ENCODE measurements at places on chromosomes 7 and 10.

GRCh38 chr10:132575320-132576201, 38.0 kb downstream of the INPP5A start:
- no peak for DNase-seq

GRCh38 chr10:14486777-14487487, 156.2 kb upstream of the FRMD4A start:
- no peak for DNase-seq

DNA sequence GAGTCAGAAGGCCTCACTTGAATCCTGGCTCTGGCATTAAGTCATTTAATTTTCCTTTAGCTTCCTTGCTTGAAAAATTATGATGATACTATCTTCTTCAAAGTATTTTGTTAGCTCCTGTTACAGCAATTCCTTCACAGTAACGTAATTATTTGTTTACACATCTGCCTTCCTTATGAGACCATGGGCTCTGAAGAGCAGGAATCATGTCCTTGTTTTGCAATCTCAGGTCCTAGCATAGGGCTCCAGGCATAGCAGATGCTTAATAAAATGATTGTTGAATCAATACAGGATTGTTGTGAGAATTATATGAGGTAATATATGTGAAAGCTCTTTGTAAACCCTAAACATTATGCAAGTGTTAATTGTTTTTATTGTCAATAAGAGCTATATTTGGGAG, 25.5 kb downstream of the KLHDC10 start:
- no peak for DNase-seq

- no peak for DNase-seq
These were observed 176.2 kb downstream of the PTEN start for GRCh38 chr10:88039496-88040200.

- DNase-seq = no peak
These were observed 126.5 kb upstream of the HABP2 start for GRCh38 chr10:113426181-113426877.

- DNase-seq = no peak
These were observed 178.7 kb downstream of the DNAJB6 start for GRCh38 chr7:157515342-157516041.
